ENCODE measurements at places on chromosomes 6 and 20.
A peak's percentile ranks its signal among the peaks of the same experiment; 100 is the strongest.

DNA sequence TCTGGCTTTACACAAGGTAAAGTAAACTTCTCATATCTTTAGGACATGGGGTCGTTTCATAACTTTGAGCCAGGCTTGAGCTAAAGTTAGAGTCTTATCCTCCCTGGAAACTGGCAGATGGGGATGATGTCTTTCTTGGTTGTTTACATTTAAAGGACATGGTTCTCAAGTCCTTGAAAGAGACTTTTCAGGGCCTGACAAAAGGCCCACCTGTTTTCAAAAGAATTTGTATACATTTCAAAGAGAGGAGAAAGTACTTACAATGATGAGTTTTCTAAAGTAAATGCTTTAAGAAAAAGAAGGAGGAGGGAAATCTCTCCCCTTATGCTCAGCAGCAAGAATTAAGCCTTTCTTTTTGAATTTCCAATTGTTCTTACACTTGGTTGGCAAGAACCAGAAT is 45.7 kb upstream of the TINAG start:
- no peak for DNase-seq

GRCh38 chr20:49863666-49864065 is 51.0 kb downstream of the SLC9A8 start:
- no peak for DNase-seq

GRCh38 chr6:43246301-43247113 is 3.2 kb downstream of the TTBK1 start:
- no peak for DNase-seq

GRCh38 chr20:50522053-50522674 is 12.0 kb downstream of the PTPN1 start:
- DNase-seq = no peak

- no peak for DNase-seq
Measured at GRCh38 chr20:62374331-62375152, 7.4 kb upstream of the LAMA5 start.

GRCh38 chr6:14682812-14683211 is 563.1 kb upstream of the JARID2 start:
- no peak for DNase-seq

GRCh38 chr6:116436586-116436985 is 24.6 kb upstream of the CALHM6 start:
- DNase-seq = no peak

- no peak for DNase-seq
Measured at GRCh38 chr20:10352934-10353824, 80.8 kb downstream of the MKKS start.

- no peak for DNase-seq
Measured at GRCh38 chr6:355373-356208, 36.0 kb upstream of the IRF4 start.

DNA sequence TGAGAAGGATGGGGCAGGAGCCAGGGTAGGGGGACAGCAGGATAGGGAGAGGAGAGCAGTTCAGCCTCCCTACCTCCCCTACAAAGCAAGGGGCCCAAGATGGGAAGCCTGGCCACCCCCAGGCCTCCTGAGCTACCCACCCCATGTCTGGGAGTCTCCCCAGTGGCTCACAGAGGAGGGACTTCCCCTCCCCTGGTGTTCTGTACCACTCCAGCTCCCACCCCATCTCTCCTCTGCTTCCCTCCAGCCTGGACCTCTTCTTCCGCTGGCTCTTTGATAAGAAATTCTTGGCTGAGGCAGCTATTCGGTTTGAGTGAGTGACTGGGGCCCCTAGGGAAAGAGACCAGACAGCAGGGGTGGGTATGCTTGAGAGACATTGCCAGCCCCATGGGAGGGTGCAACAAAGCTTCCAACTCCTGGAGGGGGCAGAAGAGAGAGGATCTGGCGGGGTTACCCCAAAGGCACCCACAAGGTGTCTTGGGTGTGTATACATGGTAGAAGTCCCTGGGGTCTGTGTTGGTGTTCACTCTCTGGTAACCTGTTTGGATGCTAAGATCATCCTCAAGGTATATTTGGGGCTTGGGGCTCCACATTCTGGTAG is 8.2 kb upstream of the CAPN11 start:
- no peak for DNase-seq

DNA sequence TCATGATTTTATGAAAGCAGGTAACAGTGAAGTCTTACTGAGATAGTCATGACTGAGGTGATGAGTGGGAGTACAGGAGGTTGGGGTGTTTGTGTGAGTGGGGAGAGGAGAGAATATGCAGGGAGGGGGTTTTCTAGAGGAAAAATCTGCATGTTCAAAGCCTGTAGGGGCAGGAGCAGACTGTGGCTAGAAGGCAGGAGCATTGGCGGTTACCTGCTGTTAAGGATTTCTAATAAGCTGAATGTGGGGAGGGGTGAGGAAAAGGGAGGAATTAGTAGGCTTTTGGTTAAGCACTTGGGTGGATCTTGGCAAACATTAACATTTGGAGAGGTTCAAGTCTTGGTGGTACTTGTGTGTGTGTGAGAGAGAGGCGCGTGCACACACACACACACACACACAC is 70.8 kb downstream of the EYA4 start:
- DNase-seq = no peak

DNA sequence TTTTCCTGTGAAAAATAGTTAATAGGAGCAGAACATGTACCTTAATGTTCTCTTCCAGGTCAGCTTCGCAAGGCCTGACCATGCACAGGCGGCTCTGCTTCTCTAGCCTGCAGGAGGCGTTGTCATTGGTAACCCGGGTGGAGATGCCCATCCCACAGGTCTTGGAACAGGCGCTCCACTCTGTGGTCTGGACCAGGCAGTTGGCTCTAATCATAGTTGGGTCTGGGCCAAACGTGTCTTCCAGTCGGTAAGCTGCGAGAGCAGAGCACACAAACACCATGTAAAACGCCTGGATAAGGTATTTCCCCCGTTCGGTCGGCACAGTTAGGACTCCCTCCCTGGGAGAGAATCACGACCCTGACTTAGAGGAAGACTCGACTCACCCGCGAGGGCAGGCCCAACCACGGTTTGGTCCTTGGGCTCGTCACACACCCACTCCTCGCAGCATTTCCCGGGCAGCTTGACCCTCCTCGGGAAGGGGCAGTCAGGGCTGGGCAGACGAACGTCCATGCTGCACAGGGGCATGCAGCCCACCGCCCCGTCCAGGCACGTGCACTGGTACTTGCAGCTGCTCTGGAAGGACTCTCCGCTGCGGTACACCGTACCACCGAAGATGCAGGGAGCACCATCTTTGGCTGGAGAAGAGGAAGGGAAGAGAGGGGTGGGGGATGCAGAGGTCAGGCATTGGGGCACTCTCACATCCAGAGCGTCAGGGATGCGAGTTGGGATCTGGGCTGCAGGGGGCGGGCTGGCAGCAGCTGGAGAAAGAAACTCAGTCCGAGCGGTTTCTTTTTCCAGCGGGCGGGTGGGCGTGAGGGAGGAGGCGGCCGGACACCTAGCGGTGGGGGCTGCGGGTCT is 1.0 kb downstream of the CCN2 start:
- DNase-seq = peak; percentile 85

DNA sequence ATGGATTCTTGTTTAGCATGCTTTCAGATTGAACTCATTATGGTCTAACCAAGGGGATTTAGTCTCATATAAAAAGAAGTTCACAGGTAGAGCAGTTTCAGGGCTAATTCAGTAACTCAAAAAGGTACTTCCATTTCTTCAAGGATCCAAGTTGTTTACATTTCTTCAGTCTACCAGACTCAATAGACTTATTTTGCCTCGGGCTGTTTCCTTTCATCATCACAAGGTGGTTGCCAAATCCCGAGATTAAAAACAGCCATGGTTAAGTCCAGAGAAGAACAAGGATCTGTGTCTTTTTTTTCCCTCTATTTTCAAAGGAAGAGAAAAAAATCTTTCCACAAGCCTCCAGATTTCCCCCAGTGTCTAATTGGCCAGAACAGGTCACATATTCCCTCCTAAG is 69.8 kb upstream of the SNX9 start:
- no peak for DNase-seq

DNA sequence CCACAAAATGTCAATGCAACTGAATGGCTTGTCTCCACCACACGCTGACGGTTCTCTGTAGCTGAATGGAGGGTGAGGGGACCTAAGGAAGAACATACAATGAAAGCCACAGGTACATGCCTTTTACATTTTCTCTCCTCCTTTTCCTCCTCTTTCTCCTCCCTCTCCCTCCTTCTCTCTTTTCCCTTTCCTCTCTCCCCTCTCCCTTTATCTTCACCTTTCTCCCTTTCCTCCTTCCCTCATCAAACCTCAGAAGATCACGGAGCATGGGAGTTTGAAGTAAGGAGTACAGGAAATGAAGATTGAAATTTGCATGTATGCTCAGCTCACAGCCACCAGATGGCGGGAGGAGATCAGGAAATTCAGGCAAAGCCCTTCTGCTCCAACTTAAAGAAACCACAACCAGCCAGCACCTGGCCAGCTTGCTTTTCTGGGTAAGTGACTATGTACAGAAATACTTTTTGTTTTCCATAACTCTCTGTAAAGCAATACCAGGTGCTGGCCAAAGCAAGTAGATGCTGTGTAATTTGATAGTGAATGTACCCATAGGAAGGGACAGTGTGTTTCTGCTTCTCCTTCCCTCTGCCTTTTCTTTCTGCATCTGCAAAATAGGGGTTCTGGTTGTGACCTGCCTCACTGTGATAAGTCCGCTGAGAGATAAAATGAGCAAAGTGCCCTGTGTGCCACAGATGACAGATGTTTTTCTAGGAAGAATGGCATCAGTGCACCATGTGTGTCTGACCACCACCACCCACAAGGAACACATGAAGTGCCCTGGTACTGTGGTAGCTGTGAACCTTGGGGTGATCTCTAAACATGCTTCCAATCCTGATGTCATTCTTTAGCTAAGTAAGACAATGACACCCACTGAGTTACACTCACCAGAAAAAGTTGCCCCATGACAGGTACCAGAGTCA is 18.6 kb upstream of the FOXO3 start:
- DNase-seq = peak; percentile 75

DNA sequence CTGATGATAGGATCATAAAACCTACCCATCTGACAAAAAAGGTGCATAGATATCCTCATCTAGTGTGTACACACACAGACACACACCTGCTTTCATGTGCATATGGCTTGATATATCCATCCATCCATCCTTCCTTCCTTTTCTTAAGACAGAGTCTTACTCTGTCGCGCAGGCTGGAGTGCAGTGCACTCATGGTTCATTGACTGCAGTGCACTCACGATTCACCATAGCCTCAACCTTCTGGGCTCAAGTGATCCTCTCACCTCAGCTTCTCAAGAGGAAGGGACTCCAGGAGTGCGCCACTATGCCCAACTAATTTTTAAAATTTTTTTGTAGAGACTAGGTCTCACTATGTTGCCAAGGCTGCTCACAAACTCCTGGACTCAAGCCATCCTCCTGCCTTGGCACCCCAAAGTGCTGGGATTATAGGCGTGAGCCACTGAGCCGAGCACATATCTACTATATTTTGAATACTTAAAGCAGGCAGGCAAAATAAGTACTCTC is 27.1 kb downstream of the ADNP start:
- DNase-seq = no peak

GRCh38 chr20:18138639-18139583 is 1.2 kb downstream of the KAT14 start:
- no peak for DNase-seq

DNA sequence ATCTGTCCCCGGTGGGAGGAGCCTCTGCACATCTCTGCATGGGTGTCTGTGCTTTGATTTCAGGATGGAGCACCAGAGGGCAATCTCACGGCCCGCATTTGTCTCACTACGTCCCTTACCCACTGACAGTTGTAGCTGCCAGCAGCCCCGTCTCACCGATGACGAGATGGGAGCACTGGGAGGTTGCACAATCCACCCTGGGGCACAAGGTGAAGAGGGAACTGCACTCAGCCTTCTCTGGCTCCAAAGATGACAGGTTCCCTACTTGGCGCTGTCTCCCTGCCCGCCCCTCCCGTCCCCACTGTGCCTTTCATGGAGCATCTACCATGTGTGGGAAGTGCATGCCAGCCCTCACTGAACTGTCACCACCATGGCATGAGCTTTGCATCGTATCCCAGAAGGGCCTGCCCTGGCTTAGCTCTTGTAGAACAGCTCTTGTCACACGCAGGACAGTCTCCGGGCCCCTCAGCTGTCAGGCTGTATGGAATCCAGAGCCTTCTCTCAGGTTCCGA is 99.9 kb upstream of the PMEPA1 start:
- DNase-seq = no peak

DNA sequence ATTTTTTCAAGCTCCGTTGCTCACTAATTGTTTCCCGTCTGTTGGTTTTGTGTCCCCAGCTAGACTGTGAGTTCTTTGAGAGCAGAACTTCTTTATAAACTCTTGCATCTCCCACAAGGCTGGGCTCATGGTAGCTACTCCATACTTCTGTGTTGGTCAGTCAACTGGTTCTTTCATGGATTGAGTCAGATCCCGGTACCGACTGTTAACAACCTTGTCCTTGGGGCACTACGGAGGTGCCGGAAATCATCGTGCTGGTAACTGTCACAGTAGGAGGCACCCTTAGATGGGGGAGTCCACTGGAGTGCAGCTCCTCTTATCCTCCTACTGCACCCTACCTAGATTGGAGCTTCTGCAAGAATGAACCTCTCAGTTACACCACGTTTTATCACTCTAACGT is 8.6 kb upstream of the STX16 start:
- DNase-seq = no peak

DNA sequence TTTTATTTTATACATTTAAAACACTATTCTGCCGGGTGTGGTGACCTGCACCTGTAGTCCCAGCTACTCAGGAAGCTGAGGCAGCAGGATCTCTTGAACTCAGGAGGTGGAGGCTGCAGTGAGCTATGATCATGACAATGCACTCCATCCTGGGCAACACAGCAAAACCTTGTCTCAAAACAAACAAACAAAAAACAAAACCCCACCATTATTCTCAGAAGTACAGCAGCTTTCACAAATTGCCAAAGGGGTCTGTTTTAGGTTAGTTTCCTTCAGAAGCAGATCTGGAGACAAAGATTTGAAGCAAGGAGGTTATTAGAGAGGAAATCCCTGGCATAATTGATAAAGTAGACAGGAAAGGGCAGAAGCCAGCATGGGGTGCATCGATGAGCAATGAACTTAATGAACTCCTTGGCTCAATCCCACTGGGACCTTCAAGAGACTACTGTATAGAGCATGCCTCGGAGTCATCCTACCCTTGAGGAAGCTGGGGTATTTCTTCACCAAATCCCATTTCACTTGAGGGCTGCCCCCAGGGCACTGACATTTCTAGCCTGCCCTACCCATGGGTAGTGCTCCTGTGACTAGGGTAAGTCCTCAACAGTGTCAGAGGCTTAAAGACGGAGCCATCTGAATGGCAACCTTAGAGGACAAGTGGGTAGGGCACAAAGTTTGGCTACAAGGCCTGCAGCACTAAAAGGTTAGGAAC is 43.2 kb upstream of the DDR1 start:
- DNase-seq = no peak

DNA sequence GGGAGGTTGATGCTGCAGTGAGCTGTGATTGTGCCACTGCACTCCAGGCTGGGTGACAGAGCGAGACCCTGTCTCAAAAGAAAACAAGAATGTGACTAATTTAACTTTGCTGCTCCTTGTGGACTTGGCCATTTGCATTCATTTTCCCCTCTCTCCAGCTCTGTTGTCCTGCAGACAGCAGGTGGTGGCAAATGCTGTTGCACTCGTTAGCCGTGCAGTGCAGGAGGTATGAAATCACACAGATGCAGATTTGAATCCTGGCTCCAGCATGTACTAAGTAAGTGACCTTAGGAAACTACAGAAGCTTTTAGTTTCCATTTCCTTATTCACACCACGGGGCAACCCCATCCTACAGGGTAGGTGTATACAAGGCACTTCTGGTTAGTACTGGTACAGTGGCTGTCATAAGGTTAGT is 9.6 kb upstream of the BEND3 start:
- no peak for DNase-seq

- DNase-seq = peak; percentile 74
Measured at GRCh38 chr6:8219352-8219943, 117.1 kb upstream of the EEF1E1 start.

GRCh38 chr6:24923885-24924401 is 11.8 kb downstream of the RIPOR2 start:
- DNase-seq = no peak

Measured in kidney glomerular epithelial cell (primary cell).